ENCODE measurements at places on chromosomes 13 and 19.

- no peak for DNase-seq
Measured at GRCh38 chr13:59012731-59013130, 1151.0 kb downstream of the DIAPH3 start.

- DNase-seq, result peak; percentile 71
Measured at GRCh38 chr19:38079926-38080380, 144.1 kb downstream of the DPF1 start.

GRCh38 chr19:34351382-34351826 is 13.6 kb upstream of the GPI start:
- DNase-seq, result no peak

GRCh38 chr13:33168321-33168960 is 117.1 kb downstream of the STARD13 start:
- no peak for DNase-seq

DNA sequence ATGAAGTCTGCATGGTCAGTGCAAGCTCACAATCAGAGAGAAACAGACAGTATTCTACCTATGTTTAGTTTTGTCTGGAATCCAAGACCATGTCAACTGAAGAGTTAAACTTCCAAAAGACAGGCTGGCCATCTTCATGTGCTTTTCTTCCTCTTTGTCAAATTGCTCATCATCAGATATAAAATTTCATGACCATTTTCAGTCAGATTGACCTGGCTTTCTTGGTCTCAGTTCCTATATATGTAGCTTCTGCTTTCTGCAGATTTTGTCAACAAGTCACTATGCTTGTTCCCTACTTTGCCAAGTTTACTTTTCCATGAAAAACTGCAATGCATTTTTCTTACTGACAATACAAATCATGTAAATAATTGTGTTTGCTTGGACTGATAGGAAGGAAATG is 13.9 kb downstream of the SLC46A3 start:
- no peak for DNase-seq

GRCh38 chr13:67438465-67438864 is 208.3 kb upstream of the PCDH9 start:
- no peak for DNase-seq

DNA sequence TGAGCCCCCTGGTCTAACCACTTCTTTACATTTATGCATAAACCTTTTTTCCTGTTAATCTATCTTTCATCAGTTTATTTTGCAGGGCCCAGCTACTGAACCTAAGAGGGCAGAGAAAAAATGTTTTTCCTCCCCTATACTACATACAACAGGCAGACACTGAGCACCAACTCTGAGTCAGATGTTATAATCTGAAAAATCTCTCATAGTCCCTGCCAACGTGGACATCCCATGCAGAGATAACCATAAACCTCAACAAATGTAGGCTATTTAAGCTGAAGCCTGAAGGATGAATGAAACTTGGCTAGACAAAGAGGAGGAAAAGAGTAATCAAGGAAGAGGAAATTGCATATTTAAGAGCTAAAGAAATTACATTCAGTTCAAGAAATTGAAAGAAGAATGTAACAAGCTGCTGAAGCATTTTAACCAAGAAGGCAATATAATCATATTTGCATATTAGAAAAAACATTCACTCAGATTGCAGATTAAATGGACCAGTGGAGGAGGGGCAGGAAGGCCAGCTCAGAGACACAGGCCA is 2.6 kb downstream of the NEK3 start:
- DNase-seq, result no peak

GRCh38 chr13:31431722-31432137 is 232.0 kb downstream of the B3GLCT start:
- peak; percentile 7 for DNase-seq

DNA sequence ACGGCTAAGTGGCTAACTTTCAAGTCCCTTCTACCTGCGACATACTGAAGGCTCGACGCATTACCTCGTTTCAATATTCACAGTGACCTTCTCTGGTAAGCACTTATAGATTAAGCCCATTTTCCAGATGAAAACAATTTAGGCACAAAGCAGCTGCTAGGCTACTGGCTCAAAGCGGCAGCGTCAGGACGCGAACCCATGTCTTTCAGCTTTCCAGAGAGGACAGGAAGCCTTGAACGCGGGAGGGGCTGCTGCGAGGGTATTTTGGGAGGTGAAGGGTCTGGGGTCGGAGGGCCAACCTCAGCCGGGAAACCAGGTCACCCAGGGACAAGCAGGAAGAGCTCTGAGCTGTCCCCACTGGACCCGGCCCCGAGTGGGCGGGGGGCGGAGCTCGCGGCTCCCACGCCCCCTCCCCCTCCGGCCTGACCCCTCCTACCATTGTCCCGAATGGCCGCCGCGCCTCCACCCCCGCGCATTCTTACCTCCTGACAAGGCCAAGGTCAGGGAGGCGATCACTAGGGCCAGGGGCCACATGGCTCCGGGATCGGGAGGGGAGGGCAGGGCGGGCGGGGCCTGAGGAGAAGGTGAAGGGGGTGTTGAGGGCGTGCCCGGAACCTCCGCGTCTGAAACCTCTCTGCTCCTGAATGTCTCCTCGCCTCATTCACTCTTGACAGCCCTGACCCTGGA is at the start of gene KLK13:
Gene KLK13 (minus strand): TSS at position 559 of the 687 bp plus-strand sequence. CDS start 25 bp downstream, at position 534.
- DNase-seq, result no peak

DNA sequence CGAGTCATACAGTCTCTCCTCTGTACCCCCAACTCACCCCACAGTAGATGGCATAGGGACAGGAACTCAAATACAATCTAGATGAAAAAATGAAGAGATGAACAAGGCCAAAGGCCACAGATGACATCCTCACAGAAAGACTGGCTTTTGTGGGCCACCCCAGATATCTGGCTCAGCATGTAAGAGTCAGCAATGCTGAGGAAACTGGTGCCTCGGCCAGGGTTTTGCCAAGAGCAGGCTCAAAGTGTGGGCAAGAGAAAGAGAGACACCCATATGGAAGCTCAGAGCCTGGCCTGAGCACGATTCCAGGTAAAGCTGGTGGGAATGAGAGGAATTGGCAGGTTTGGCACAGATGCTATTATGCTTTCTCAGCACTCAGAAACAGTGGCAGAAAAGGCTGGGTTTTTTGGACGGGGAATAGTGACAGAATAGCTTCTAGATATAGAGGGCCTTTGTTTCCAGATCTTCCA is 460.6 kb downstream of the FOXO1 start:
- DNase-seq, result no peak

- no peak for DNase-seq
Measured at GRCh38 chr13:72458701-72459100, 268.7 kb downstream of the MZT1 start.

DNA sequence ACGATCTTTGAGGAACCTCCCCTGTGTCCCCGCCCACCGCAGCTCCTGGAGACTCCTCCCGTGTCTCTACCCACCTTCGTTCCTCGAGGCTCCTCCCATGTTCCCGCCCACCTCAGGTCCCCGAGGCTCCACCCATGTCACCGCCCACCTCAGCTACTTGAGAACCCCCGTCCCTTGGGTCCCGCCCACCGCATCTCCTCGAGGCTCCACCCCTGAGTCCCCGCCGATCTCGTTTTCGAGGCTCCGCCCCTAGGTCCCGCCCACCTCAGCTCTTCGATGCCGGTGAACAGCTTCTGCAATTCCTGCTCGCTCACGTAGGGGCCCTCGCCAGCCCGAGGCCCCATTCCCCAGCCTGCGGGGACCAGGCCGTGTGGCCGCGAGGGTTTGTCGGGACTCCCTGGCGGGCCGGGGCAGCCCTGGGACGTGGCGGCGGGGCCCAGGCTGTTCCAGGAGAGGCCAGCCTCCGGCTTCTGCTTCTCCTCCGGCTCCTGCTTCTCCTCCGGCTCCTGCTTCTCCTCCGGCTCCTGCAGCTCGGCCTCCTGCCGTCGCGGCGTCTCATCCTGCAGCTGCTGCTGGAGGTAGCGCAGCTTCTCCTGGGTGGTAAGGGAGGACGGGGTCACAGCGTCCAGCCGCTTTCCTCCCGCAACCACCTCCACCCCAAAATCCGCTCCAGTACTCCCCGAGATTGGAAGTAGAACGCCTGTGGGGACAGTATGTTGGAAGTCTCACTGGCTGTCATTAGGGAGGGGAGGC is 16.7 kb downstream of the TSKS start:
- peak; percentile 79 for DNase-seq

GRCh38 chr13:26760832-26761582 is 421 bp upstream of the GPR12 start:
- DNase-seq, result no peak

GRCh38 chr13:51999510-51999911 is 11.7 kb downstream of the ATP7B start:
- no peak for DNase-seq

DNA sequence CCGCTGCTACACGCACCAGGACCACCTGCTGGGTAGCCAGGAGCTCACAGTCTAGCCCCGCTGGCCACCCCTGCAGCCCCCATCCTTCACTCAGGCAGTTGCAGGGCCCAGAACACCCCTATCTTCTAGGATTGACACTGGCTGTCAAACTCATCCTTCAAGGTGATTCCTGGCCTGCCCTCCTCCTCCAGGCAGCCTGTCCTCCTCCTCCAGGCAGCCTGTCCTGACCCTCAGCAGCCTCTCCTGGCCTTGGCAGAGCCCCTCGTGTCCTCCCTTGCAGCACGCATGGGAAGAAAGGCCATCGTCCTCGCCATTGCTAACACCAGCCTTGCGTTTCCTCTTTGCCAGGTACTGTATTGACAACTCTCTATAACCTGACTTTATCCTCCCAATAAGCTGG is 3.8 kb upstream of the EPS8L1 start:
- no peak for DNase-seq

DNA sequence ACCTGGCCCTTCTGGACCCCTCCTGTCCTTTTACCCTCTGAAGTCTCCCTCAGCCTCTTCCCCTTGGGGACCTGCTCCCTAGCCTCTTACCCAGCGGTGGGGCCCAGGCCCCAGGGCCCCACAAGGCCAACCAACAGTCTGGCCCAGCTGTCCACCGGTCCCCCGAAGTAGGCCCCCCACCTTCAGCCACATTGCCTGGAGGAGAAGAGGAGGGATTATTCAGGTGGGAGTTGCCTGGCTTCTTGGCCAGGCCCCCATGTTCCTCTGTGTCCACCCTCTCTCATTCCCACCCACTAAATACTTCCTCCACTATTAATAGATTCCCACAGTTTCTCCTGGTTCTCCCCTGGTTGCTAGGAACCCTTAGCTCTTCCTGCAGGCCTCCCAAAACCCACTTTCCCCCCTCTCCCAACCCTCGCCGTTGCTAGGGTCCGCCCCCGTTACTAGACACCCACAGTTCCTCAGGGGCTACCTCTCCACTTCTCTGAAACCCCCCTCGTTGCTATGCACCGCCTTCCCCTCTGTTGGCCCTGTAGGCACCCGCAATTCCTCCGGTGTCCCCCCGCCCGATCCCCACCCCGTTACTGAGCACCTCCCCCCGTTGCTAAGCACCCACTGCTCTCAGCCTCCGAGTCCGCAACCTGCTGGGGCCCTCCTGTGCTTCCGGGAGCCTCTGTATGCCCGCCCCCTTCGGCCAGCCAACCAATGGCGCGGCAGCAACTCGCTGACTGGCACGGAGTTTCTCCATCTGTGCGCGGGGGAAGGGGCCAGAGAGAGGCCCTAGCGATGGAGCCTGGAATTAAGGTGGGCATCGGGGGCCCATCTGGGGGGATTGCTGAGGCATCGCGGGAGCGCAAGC is 2.0 kb downstream of the COQ8B start:
- peak; percentile 92 for DNase-seq

GRCh38 chr13:52862358-52863206 is 14.1 kb upstream of the PCDH8 start:
- DNase-seq, result no peak

- no peak for DNase-seq
Measured at GRCh38 chr13:29594303-29594709, 1.2 kb downstream of the SLC7A1 start.

GRCh38 chr13:89749888-89750287 is 1597.6 kb upstream of the MIR17HG start:
- no peak for DNase-seq

GRCh38 chr13:113941571-113942191 is 32.2 kb downstream of the C13orf46 start:
- no peak for DNase-seq

- peak; percentile 99 for DNase-seq
Measured at GRCh38 chr19:10403137-10404021, at the start of gene CDC37. Gene CDC37 (minus strand): TSS chr19:10403542. CDS start chr19:10403479, 63 bp downstream.

- peak; percentile 45 for DNase-seq
Measured at GRCh38 chr13:75326173-75327134, 155.5 kb downstream of the TBC1D4 start.

DNA sequence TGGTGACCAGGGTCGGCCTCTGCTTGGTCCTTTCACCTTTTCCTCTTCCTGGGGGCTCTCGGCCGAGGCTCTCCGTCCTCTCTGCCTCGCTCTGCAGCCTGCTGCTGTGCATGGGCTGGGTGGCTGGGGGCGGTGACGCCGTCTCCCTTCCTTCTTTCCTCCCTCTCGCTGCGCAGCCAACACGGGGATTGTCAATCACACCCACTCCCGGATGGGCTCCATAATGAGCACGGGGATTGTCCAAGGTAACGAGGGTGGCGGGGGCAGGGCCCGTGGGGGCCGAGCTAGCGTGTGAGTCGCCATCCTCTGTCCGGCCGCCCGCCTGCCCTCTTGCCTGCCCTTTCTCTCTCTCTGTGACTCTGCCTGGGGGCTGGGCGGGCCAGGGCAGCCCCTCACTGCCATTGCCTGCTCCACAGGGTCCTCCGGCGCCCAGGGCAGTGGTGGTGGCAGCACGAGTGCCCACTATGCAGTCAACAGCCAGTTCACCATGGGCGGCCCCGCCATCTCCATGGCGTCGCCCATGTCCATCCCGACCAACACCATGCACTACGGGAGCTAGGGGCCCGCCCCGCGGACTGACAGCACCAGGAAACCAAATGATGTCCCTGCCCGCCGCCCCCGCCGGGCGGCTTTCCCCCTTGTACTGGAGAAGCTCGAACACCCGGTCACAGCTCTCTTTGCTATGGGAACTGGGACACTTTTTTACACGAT is 7.1 kb downstream of the YIPF2 start:
- DNase-seq, result no peak

- no peak for DNase-seq
Measured at GRCh38 chr13:20461481-20461859, 64.2 kb downstream of the CRYL1 start.

GRCh38 chr19:5303208-5303607 is 37.4 kb downstream of the PTPRS start:
- DNase-seq, result no peak

DNA sequence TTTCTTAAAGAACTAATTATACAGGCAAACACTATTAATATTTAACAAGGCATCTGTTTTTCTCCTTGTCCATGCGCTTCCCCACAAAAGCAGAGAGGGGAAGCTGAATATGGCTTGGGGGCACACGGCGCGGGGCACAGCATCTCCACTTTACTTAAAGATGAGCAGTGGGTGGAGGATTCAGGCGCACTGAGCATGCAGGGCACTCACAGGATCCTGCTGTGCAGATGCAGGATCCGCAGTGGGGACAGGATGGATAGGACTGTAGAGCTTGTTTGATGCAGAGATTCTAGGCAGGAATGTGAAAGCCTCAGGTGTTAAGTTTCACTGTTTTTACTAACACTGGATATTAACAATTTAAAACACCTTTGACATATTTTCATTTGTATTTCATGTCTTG is 43.3 kb downstream of the ATP11A start:
- DNase-seq, result no peak

GRCh38 chr19:6790194-6791128 is 18.0 kb downstream of the VAV1 start:
- no peak for DNase-seq

- DNase-seq, result no peak
Measured at GRCh38 chr13:97855570-97856303, 97.7 kb upstream of the IPO5 start.

GRCh38 chr13:20669162-20669561 is 34.3 kb upstream of the IL17D start:
- DNase-seq, result no peak

- no peak for DNase-seq
Measured at GRCh38 chr13:101654883-101655282, 202.4 kb downstream of the ITGBL1 start.
